Activated CD4-positive, alpha-beta T cell treated with anti-CD3 and anti-CD28 coated beads, Interleukin-10, Interleukin-2, amounts not matched to agents 100 ng/mL and 50 ng/mL, durations not matched to agents 16 hours and 8 hours (primary cell): ENCODE measurements at places on chromosomes 1 and 21.

DNA sequence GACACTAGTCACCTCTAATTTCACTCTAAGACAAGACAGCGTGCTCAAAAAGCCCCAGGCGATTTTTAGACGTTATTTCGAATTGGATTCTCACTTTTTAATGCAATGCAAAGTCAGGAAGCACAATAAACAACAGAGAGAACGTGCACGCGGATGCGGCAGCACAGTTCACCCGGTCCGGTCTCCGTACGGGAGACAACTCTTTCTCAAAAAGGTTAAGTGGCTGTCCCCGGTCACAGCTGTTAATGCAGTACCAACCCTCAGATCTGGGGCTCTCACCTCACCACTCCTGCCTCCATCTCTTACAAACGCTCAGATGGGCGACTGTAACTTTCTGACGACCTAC lies 1.2 kb downstream of the HP1BP3 start:
- DNase-seq: no peak

- no peak for DNase-seq
Observed at GRCh38 chr1:93552741-93553455, 105.0 kb downstream of the FNBP1L start.

DNA sequence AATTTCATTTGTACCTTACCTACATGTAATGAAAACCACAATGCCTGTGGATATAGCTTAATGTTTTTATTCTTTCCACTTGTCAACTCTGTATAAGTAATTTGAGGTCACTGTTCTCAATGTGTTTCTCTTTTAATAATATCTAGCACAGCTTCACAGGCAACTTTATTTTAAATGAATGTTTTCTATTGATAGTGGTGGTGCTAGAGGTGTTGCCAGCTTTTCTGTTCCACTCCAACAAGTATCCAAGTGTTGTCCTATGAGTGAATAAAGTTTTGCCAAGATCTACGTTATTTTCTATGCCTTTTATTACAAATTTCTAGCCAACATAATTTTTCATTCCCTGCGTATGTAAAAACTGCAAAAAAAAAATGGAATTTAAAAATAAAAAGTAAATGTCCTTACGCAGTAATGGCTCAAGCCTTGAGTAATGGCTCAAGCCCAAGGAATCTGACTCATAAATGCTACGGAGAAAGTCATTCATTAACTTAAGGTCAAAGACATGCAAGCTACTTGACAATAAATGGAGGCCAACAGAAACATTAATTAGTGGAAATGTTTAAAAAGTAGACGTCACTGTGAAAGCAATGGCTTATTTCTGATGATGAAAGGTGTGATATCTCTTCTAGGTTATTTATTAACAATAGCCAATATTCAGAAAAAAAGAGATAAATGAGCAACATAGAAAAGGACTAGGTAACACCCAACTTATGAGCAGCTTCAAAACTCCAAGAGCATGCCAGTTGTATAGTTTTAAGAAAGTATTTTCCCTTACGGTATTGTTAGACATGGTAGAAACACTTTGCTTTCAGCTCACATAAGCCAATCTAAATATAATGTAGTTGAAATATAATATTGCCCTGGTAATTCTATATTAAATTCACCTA lies 71.4 kb downstream of the SLC44A5 start:
- no peak for DNase-seq

DNA sequence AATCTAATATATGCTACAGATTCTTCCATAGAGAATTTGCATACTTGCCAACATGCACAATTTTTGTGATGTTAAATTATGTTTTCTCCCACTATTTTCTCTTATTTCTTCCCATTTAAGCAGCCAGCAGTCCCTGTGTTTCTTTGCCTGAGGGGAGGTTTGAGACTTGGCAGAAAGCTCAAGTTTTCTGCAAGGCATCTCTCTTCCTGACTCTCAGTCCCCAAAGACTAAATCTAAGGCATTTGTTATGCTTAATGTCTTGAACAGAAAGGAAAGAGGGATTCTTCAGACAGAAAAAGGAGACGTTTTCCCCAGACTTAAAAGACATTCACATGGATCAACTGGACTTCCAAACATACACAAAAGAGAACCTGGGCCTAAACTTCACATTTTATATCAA lies 354.4 kb downstream of the RYR2 start:
- DNase-seq: no peak

DNA sequence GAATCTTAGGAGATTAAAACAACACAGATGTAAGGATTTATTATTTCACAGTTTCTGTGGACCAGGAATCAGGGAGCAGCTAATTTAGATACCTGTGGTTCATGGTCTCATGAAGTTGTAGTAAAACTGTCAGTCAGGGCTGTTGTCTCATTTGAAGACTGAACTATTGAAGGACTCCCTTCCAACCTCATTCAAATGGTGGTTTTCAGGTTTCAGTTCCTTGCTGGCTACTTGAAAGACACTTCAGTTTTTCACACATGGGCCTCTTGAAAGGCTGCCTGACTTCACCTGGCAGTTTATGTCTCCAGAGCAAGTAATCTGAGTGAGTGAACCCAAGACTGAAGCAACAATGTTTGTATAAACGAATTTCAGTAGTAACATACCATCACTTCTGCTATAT lies 915.9 kb downstream of the PLA2G4A start:
- no peak for DNase-seq

GRCh38 chr21:40140675-40141074 lies 273.4 kb downstream of the PCP4 start:
- DNase-seq: no peak

DNA sequence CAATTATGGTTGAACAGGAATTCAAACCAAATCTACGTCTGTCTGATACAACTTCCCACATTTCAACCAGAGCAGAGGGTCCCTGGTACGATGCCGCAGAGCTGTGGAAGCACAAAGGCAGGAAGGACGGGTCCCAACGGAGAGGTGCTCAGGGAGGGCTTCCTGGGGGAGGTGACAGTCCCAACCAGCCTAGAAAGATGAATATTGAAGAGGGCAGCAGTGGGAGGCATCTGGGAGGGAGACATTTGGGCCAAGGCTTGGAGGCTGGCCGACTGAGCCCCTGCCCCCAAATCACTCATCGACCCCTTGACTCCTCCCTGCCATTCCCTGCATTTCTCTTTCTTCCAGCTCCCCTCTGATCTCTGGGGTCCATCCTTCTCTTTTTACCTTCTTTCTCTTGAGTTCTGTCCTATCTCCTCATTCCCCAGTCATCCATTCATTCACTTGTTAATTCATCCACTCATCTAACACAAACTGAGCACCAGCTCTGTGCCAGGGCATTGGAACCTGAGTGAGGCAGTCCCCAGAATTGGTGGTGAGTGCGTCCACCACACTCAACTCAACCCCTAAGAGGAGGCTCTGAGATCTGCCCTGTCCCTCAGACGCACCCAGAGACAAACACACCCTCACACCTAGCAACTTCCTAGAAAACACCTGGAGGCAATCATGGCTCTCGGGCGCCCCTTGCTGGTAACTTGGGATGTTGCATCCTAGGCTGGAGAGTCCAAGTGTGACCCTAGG lies 13.2 kb upstream of the CELA3B start:
- DNase-seq: peak; percentile 81

- no peak for DNase-seq
Observed at GRCh38 chr1:81069856-81070255, 730.9 kb upstream of the ADGRL2 start.

GRCh38 chr1:207973898-207974568 lies 63.1 kb upstream of the CD34 start:
- no peak for DNase-seq

DNA sequence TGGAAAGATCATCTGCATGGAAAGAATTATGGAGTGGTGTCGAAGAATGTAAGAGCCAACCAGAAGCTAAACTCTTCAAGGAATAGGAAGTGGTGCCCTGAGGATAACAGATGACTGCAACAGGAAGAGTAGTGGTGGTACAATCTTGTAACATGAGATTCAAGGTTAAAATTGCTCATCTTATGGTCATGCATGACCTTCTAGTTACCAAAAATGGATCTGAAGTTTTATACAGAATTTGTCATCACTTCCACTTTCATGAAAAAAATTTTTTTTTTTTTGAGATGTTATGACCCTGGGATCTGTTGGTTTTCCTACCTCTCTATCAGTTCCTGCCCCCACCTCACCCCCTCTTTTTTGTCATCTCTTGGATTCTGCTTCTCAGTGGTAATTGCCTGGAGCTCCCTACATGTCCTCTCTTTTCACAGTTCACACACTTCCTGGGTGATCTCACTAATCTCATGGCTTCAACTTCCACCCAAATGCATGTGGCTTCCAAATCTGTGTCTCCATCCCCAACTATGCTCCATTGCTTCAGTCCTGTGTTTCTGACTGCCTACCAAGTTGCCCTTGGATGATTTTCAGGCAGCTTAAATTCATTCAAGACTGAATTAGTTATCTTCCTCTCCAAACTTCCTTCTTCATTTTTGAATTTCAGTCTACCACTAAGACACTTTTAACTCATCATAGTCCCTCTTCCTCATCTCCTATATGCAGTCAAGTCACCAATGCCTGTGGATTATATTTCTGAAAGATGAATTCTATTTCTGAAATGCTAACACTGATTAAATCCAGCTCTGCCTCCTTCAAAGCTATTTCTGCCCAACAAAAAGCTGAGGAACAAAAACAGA lies 48.4 kb downstream of the SLAMF6 start:
- peak; percentile 51 for DNase-seq

- DNase-seq: peak; percentile 28
Observed at GRCh38 chr1:37519613-37520012, 5.0 kb upstream of the MEAF6 start.

GRCh38 chr1:47252369-47252768 lies 20.3 kb upstream of the TAL1 start:
- DNase-seq: no peak

- no peak for DNase-seq
Observed at GRCh38 chr1:174746024-174746808, 253.5 kb upstream of the CACYBP start.
